Osteocyte (in vitro differentiated cells): ENCODE measurements at places on chromosomes 3 and 15. TPM values are rescaled to one million over a fixed set of nuclear protein-coding genes. Genes with fewer than 3 reads are reported as not detected.
A peak's percentile ranks its signal among the peaks of the same experiment; 100 is the strongest.

DNA sequence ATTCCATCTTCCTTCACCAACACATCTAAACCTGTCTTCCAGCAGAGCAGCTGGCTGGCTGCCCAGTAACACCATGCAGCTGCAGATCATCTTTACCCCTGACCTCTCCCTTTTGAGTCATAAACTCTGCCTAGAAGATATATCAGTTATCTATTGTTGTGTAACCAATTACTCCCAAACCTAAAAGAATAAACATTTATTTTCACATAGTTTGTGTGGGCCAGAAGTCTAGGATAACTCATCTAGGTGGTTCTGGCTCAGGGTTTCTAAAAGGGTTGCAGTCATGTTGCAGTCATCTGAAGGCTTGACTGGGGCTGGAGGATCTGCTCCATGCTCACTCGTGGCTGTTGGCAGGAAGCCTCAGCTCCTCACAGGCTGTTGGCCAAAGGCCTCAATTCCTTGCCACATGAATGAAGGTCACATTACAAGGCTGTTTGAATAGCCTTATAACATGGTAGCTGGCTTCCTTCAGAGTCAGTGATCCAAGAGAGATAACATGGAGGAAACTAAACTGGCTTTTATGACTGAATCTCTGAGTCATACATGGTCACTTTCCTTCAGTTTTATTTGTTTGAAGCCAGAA is 92.8 kb downstream of the GOLIM4 start:
- H3K4me1 ChIP-seq: no peaks in the 10 kb centered on the region
- H3K27me3 ChIP-seq: peaks cover 11% of the 10 kb centered on the region
- H3K4me3 ChIP-seq: no peak overlapping the region
- DNase-seq: no peak

GRCh38 chr3:98791341-98792325 is 28.5 kb downstream of the ST3GAL6 start:
- peaks cover 15% of the 10 kb centered on the region for H3K36me3 ChIP-seq
- no peak overlapping the region for H3K4me3 ChIP-seq
- H3K27me3 ChIP-seq: no peaks in the 10 kb centered on the region
- no peak overlapping the region for H3K27ac ChIP-seq
- H3K4me1 ChIP-seq: peaks cover 16% of the 10 kb centered on the region

DNA sequence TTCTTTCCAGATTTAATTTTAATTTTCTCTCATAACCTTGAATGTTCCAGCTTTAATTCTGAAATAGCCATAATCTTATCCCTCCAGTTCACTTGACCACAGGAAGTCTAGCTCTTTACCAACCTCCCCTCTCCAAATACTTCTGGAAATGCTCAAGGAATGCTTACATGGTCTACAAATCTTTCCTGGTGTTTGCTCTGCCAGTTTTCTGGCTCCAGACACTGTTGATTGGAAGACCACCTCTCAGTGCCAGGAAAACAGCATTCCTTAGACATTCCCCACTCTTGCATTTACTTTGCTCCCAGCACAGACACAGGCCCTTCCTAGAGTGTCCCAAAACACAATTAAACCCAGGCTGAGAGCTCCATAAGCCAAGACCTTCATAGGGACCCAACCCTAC is 98.6 kb downstream of the MESD start:
- H3K36me3 ChIP-seq: peaks cover 85% of the 10 kb centered on the region
- peak overlapping the region; percentile 58 for H3K27ac ChIP-seq
- no peaks in the 10 kb centered on the region for H3K27me3 ChIP-seq
- H3K4me3 ChIP-seq: no peak overlapping the region

DNA sequence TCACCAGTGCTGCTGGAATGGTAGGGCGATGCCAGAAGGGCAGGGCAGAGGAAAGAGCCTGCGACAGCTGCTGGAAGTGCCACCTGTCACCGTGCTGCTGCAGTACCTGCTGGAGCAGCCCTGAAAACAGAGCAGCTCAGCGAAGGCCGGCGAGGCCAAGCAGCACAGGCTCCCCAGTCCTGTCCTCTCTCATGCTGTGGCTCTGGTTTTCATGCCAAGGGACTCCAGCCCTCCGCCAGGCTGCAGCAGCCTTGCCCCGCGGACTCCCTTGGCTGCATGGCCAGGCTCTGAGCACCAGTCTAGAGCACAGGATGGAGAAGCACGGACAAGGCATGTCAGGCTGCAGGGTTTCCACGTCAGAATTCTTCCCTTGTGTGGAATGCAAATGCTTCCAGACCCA is 43.9 kb downstream of the ADCY5 start:
- DNase-seq: no peak
- no peak overlapping the region for H3K4me3 ChIP-seq
- no peak overlapping the region for H3K27ac ChIP-seq

Gene ZNF445
- total RNA-seq: 26.1 and 28.2 TPM in 2 replicates

Gene UBP1
- 53.2 and 57.0 TPM in 2 replicates for total RNA-seq

Gene ITGB5
- 419 and 441 TPM in 2 replicates for total RNA-seq
